Renal cortical epithelial cell (primary cell): ENCODE measurements at places on chromosomes 2 and 18. TPM values are rescaled to one million over a fixed set of nuclear protein-coding genes. Genes with fewer than 3 reads are reported as not detected.

Gene LAMA3
- total RNA-seq: 70.9 and 246 TPM in 2 replicates

Gene GLI2
- total RNA-seq: under 0.01 and 0.45 TPM in 2 replicates

Gene FZD7
- 17.1 and 55.2 TPM in 2 replicates for total RNA-seq

Gene UGT1A8
- 0.35 TPM in 2 replicates for total RNA-seq

Gene STARD6
- 0.15 and 0.69 TPM in 2 replicates for total RNA-seq

Gene CRYBA2
- total RNA-seq: not detected in 2 replicates

Gene SIGLEC15
- total RNA-seq: 1.1 and 2.1 TPM in 2 replicates

GRCh38 chr2:182038576-182038975 lies 52.9 kb downstream of the PPP1R1C start:
- peak; percentile 66 for DNase-seq

DNA sequence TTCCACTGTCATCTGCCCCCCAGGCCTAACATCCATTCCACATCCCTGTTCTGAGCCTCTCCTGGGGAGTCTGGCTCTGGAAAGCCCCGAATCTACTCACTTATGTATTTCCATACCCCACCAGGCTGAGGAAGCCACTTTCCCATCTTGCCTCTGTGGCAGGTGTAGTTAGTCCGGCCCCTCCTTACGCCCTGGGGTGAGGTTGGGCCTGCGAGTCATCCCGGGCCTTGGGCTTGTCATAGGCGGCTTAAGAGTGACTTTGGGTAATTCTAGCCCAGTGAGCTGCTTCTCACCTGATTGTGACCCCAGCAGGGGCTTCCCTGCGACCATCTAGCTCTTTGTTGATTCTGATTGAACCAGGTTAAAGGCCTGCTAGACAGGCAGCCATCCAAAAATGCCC lies 21.1 kb downstream of the PCARE start:
- no peak for DNase-seq

DNA sequence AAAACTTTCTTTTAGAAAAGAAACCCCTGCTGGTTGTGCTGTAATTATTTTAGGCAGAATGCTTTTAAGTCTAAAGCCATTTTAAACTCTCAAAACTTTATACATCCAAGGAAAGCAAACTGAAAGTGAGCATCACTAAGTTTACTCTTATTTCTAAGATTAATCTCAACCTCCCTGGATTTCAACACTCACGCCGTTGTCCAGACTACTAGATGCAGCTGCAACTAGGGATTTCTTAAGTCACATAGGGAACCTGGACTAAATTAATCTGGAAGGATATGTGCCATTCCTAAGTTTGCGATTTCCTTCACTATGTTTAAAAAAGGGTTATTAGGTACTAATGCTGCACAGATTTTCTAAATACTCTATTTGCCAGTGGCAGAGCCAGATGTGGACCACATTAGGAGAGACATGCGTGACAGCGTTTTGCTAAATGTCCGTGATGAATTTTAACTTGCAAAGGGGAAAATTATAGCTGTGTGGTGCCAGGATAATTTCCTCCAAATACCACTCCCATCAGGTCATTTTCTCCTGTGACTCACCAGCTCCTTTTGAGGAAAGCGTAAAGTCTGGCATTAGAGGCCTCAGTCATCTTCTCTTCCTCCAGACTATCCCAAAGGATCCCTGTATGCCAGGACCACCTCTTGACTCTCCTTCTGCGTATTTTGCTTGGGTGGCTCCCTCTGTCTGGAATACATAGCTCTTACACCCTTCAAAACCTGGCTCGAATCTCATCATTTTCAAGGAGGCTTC lies 143.7 kb downstream of the ATL2 start:
- peak; percentile 17 for DNase-seq

DNA sequence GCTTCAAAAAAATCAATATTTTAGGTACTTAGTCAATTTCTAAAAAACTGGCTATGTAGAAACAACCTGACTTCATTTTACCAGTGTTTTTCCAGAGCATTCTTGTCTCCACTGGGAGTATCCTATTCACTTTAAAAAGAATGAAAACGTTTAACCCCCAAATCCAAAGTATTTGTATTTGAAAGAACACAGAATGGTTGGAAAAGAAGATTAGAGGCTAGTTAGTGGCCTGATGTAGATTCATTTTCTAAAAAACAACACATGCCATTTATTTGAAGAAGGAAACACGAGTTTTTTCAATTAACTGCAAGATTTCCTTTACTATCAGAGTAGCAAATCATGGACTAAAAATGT lies 74.6 kb downstream of the PLEKHM3 start:
- DNase-seq: no peak

DNA sequence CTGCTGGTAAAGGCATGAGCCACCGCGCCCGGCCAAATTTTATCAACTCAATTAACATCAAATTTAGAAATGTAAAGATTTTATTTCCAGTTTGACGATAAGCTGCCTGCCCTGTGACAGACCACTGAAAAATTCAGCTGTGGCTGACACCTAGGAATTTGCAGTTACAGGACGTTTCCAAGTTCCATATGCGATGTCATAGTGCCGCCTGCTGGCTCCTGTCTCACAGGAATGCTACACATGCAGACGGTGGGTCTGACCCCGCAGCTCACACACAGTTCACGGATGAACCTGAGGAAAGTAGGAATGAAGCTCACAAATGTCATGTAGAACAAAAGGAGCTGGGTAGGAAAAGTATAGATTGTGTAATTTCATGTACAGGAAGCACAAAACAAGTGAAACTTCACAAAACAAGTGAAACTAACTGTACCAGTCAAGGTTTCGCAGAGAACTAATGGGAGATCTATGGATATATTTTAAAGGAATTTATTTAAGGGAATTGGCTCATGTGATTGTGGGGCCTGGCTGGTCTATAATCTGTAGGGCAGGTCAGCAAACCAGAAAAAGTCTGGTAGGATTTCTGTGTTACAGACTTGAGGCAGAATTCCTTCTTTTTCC lies 13.2 kb upstream of the SEH1L start:
- peak; percentile 78 for DNase-seq

DNA sequence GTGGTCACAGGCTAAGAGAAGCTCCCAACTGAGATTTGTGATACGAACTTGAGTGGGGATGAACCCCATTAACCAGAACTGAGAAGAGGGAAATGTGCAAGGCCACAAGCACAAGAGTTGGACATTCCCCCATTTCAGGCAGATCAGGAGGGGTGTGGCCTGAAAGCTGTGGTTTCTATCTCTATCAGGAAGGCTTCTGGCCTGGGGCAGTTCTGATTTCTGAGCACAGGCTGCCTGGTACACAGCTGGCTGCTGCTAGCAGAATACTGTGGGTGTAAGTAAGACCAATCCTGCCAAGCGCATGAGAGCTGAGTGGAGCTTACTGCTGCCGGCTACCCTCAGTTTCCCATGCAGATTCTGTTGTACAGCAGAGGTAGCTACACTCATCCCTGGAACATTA lies 484.6 kb downstream of the SATB2 start:
- DNase-seq: no peak

DNA sequence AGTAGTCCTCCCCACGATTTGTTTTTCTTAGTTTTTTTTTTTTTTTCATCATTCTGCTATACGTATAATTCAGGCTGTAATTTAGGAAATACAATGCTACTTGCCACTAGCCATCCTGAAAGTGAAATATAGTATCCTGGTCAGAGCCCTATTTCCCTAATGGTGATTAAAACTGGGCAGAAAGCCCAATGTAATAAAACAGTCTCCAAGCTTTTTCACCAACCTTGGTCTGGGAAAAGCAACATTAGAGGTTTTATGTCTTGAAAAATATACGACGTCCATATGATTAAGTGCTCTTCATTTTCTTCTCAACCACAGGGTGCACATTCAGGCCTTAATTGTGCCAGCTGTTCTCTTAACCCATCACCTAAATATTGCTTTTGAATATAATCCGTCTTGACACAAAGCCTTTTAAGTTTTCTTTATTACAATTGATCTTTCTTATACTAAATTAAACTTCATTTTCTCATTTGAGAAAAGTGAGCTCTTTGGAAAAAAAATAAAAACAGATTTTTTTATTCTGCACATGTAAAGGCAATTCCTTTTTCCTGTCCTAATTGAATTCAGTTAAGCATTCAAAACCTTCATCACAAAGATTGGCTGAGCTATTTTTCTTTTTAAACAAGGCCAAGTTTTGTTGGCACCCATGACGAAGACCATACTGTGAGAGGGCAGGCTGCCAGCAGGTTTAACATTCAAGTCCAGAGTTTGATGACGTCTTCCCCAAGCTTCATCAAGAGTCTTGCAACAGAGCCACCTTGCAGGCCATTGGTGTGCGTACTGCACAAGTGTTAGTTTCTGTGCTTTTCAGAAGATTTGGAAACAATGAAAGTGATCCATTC lies 52.7 kb downstream of the MAP2 start:
- peak; percentile 85 for DNase-seq

- peak; percentile 53 for DNase-seq
Observed at GRCh38 chr18:9771261-9771976, 63.3 kb downstream of the RAB31 start.

DNA sequence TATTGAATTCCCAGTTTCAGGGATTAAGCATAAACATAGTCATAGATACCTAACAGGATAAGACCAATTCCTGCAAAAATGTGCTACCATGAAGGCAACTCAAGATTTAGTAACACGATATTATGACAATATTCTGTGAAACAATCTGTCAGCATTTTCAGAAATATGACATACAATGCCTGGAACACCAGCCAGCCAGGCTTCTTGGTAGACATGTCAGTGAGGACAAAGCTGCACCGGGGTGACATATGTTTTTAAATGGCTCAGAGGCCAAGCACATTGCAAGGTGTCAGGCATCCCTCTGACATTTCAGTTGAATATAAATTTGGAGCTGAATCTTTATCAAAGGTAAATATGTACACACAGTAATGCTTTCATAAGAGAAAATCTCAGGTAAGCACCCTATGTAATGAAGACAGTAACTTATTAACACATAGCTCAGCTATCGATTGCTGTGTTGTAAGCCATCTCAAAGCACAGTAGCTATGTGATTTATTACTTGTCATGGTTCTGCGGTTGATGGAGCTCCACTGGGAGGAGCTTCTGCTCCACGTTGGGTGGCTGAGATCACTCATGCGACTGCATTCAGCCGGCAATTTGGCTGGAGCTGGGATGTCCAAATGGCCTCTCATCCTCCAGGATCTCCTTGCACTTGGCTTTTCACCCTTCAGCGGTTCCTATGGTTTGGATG lies 31.9 kb upstream of the EML6 start:
- peak; percentile 76 for DNase-seq

DNA sequence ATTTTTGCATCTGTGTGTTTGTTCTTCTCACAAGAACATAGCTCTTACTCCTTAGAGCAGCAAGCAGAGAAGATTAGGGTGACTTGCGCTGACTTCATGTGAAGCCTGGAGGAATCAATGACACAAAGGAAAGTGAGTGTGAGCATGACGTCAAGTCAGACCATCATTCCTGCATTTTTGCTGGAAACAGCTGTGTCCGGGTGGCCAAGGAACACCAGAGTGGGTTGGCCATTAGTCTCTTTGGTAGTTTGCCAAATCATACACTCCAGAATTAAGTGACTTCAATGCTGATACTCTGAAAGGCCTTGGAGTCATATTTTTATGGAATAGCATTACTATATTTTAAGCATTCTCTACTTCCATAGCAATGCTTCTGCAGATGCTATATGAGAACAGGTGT lies 597.2 kb downstream of the DCDC2C start:
- DNase-seq: no peak

DNA sequence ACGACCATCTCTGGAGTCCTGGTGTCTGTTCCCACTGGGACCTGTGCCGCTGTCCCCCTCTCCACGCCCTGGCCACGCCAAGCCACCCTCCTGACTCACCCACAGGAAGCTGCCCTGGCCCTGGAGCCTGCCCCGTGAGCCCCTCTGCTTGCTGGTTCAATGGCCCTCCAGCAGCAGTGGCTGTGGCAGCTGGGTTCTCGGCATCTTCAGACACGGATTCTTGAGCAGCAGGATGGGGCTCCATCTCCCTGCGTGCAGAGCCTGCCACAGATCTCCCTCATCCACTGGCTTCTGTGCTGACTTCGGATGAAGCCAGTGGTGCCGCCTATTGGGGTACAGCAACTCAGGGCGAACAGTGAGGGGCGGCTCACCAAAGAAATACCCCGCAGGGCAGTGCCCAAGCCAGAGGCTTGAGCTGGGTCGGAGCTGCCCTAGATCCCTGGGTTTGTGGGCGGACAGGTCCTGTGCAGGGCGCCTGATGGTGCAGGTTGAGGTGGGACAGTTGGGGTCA lies 14.0 kb downstream of the CAPN10 start:
- no peak for DNase-seq

GRCh38 chr2:163734881-163735684 lies 725 bp downstream of the FIGN start:
- peak; percentile 36 for DNase-seq
